ENCODE measurements at places on chromosomes 4 and X.

GRCh38 chr4:15714646-15715435 is 12.0 kb downstream of the BST1 start:
- DNase-seq = no peak

- no peak for DNase-seq
These were observed 76.7 kb downstream of the AFF1 start for GRCh38 chr4:87011340-87012034.

- no peak for DNase-seq
These were observed 75.4 kb upstream of the FAT1 start for GRCh38 chr4:186798951-186799659.

GRCh38 chrX:97682991-97683840 is 799.5 kb downstream of the RPA4 start:
- DNase-seq = no peak

All from activated T-cell treated with anti-CD3 and anti-CD28 coated beads, Interleukin-2, amount 50 U/mL, for 1 hour (primary cell).